ENCODE measurements at places on chromosomes 1 and 21.

DNA sequence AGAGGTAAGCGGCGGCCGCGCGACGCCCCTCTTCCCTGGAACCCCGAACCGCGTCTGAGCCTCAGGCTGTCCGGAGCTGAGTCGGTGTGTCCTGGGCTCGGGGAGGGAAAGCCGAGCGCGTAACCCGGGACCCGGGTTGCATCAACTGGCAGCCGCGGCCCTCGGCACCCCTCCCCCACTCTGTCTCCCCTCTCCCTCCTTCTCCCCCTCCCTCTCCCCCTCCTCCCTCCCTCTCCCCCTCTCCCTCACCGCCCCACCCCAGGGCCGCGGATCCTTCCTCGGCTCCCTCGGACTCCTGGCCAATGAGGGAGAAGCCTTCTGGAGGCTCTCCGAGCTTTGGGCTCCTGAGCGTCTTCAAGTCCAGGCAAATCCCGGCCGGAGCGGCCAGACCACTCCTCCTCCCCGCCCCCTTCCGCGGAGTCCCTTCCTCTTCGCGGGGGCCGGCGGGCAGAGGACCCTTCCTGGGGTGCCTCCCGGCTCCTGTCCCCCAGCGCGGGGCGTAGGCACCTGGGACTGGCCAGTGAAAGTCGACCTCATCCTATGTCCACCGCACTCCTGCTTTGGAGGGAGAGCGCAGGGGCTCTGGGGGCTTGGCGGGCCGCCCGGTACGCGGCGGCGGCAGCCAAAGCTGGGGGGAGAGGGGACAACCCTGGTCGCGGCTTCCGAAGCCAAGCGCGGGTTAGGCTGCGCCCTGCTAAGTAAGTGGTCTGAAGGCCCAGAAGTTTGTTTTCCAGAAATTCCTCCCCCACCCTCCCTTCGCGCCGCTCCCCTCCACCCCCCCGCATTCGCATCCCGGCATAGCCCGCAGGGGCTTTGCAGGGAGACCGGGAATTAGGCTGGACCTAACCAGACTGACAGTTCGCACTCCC is 850 bp downstream of the SESN2 start:
- peak; percentile 46 for DNase-seq

- no peak for DNase-seq
These were observed 51.4 kb downstream of the DPYD start for GRCh38 chr1:97869441-97869840.

DNA sequence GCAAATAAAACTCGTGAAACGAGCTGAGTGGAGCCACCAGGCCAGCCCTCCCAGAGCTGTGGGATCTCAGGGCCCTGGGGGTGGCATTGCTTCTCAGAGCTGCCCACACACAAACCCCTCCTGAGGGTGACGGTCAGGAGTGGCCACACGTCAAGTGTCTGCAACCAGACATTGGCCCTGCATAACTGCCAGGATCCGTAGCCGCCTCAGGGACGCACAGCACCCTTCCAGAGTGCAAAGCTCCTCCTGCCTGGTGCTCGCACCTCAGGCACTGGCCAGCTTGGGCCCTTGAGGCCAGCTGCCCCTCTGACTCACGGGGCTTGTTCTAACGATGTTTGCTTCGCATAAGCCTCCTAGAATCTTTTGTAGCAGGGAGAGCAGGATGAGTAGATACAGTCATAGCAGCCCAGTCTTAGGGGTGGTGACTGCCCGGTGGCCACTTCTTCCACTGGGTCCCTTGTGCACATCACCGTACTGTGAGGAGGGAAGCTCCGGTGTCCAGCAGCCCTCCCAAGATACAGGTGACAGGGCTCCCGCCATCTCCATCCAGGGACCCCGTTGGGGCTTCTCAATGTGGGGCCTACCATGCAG is 5.0 kb downstream of the WNT3A start:
- no peak for DNase-seq

DNA sequence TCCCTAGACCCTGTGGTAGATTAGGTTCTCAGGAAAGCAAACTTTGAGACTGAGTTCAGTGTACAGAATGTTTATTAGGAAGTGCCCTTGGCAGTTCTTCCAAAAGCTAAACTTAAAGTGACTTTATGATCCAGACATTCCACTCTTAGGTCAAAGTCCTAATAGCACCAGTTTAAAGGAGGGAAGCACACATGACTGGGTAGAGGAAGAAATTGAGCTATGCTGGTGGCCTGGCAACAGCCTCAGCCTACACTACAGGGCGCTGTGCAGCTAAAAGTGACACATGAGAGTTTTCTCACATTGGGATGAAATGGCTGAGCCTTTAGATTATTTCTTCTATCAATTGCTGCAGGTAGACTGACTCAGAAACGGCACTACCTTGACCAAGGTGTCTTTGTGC is 280.4 kb downstream of the BRINP2 start:
- no peak for DNase-seq

Measured in Calu3 (cell line).